ENCODE measurements at places on chromosomes 4 and X. TPM values are rescaled to one million over a fixed set of nuclear protein-coding genes. Genes with fewer than 3 reads are reported as not detected.

DNA sequence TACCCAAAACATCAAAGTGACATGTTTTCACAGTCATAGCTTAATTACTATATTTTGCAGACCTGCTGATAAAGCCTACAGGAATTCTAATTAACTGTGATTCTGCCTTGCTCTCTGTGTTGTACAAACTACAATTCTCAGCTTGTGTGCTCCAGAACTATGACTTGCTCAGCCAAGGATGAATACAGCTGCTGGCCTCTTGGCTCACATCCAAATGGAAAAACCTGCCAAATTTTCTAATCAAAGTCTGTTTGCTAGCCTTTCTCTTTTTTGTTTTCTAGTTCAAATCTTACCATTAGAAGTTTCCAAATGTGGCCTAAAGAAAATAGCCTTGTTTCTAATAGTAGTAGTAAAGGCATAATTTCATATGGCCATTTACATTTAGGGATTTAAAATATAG, 1176.8 kb downstream of the FAM133A start:
- DNase-seq: no peak

- no peak for DNase-seq
Observed at GRCh38 chrX:110853610-110854009, 58.0 kb upstream of the CHRDL1 start.

DNA sequence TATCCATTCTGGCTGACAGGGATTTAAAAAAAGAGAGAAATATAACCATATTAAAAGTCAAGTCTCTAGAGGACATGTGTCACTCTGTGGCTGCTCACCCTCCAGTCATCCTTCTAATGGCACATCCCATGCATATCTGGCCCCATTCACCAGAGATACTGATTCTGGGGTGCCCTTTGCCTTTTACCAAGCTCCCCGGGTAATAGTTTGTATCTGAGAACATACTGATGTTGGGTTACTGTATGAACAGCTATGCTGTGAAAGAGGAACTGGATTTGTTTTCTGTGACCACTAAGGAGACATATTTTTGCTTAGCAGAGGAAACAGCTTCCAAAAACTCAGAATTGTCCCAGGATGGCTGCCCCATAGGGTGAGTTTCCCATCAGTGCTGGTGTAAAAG, 56.0 kb downstream of the SAT1 start:
- no peak for DNase-seq

SUPT20HL1 gene
- total RNA-seq: 0.78 TPM

TIMM8A gene
- 16.7 TPM for total RNA-seq

GAB3 gene
- total RNA-seq: 4.2 TPM

DNA sequence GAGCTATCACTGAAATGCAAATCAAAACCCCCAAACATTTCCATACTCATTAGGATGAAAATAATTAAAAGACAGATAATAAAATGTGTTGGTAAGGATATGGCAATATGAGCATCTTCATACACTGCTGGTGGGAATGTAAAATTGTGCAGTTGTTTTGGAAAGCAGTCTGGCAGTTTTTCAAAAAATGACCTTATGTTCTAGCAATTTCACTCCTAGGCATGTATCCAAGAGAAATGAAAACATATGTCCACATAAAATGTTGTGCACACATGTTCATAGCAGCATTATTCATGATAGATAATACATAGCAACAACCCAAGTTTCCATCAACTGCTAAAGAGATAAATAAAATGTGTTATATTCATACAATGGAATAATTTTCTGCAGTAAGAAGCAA, 14.8 kb upstream of the GPRASP2 start:
- no peak for DNase-seq

- DNase-seq: no peak
Observed at GRCh38 chr4:94516999-94517398, 65.3 kb downstream of the PDLIM5 start.

DNA sequence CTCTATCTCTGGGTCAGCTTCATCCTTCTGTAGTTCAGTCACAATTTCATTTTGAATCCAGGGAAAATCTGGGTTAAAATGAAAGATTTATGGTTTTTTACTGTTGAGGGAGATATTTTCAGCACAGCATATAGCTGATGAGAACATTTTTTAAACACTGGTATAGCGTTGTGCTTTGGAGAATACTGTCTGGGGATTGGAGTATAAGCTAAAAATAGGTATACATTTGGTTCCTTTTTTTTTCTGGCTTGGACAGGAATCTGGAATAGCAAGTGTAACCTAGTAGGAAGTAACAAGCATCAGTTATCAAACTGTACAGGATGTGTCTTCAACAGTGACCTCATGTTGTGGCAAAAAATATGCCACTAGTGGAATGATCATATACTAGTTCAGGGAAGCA, 149.1 kb downstream of the GRXCR1 start:
- no peak for DNase-seq

DNA sequence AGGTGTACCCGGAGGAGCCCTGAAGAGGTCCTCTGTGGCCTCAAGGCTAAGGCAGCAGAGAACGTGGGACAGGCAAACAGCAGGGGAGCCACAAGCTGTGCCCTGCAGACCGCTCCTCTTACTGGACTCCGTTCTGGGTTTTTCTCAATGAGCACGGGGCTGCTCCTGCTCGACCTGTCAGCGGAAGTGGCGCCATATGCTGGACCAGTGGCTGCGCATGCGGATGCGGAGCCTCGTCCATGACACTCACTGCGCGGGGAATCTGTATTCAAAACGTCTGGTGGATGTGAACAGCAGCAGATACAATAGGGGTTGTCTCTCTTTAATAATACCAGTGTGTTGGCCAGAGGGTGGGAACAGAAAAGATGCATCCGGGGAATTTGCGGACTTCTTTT, 29.5 kb downstream of the REELD1 start:
- DNase-seq: no peak

DNA sequence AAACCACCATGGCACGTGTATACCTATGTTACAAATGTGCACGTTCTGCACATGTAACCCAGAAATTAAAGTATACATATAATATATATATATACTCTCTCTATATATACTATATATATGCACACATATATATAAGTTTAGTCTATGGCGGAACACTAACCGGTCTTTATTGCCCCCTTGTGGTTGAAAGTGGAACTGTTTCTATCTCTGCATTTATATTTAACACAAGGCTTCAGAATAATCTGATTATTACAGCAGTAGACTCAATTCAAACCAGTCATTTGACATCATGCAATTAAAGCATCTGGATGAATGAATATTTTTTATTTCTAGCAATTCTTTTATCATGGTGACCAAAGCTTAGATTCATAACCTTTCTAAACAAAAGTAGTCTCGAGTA, 14.6 kb downstream of the RAB9B start:
- DNase-seq: no peak

GRCh38 chr4:132101526-132101925, 1047.6 kb upstream of the PCDH10 start:
- DNase-seq: no peak

CDS1 gene
- 17.9 TPM for total RNA-seq

CABS1 gene
- total RNA-seq: not detected
